ENCODE measurements at places on chromosomes 7 and 10.

DNA sequence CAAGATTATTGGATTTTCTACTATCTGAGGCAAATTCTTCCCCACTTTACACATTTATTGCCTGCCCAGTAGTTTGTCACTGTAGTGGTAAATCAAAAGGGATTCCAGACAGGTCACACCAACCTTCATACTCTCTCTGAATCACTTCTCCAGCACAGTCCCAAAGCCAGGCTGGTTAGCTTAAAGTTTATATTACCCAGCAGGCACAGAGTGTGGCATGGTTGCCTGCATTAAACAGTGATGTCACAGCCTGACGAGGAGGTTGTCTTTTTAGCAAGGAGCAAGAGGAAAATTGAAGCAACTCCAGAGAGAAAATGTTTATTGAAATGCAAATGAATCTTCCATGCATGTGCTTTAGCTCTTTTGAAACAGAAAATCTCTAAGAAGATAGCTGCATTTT lies 375.5 kb upstream of the CELF2 start:
- DNase-seq: no peak

DNA sequence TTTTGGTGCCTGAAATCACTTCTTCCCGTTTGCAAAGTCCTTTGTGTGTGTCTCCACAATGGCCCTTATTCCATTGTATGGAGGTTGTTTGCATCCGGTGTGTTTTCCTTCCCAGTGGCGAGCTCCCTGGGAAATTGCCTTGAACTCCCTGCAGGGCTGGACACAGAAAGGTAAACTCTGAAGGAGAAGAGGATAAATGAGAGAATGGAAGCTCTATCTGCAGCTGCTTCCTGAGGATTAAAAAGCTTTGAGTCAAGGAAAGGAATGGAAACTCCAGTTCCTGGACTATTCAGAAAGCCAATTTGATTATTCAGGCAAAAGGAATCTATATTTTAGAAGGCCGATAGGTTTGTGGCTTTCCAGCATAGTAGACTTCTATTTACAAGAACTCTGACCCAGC lies 4.4 kb upstream of the GRK5 start:
- no peak for DNase-seq

DNA sequence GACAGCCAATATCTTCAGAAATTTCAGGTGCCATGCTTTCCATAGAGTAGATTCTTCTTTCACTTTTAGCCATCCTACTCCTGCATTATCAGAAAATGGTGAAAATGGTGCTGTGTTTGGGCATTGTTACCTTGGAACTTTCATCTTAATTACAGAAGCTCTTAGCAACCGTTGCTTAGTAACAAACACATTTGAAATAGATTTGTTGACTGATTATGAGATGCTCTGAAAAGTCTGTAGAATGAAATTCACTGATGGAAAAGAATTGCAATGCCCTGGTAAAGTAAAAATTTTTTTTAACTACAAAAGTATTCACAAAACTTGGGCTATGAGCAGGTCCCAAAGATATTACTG lies 249.3 kb upstream of the NEBL start:
- DNase-seq: no peak

- no peak for DNase-seq
Observed at GRCh38 chr7:12174931-12175330, 36.2 kb upstream of the TMEM106B start.

- DNase-seq: no peak
Observed at GRCh38 chr7:155800741-155801267, 11.5 kb downstream of the SHH start.

DNA sequence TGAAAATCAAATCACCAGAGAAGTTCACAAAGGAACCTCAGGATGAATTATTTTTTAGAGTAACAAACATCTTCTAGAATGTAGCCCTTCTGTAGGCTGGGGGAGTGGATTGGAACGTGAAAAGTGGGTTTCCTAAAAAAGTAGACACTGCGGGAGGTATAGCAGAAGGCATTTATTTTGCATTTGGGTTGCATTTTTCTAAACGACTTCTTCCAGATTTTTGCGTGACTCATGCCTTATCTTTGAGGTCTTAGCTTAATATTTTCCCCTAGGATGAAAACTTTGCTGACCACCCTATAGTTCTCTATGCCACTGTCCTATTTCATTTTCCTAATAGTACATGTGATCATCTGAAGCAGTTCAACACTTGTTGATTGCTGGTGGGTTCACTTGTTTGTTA lies 112.7 kb upstream of the JCAD start:
- DNase-seq: no peak

GRCh38 chr7:109094-109493 lies 83.3 kb upstream of the FAM20C start:
- DNase-seq: no peak

DNA sequence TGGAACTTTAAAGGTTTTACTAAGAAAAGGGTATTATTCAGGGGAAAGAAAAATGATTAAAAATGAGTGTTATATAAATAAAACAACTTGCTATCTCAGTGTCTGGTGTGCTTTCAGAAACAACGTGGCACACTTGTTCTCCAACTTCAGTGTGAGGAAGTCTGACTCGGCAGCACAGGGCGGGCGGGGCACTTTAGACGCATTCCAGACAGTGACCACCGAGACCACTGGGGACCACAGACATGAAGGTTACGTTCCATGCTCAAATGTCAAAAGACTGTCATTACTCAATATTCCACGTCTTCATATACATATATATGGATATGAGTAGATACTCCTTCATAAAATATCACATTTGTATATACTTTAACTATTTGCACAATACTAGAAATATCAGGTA lies 87.0 kb downstream of the LARP4B start:
- no peak for DNase-seq

GRCh38 chr7:127598318-127598717 lies 4.8 kb downstream of the FSCN3 start:
- peak; percentile 37 for DNase-seq

DNA sequence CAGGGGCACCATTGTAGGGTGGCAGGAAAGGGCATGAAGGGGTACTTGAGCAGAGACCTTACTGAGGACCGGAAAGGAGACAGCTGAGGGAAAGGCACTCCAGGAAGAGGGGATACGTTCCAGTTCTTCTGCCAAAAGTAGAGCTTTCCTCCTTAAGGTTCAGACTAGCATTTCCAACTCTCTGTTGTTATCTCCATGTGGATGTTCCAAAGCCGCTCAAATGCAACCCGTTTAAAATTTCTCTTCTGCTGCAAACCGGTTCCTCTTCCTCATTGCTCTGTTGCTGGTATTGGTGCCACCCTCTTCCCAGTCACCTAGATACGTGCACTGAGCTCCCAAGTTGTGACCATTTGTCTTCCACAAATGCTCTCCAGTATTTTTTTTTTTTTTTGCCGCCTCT lies 47.5 kb downstream of the TMEM209 start:
- DNase-seq: no peak

DNA sequence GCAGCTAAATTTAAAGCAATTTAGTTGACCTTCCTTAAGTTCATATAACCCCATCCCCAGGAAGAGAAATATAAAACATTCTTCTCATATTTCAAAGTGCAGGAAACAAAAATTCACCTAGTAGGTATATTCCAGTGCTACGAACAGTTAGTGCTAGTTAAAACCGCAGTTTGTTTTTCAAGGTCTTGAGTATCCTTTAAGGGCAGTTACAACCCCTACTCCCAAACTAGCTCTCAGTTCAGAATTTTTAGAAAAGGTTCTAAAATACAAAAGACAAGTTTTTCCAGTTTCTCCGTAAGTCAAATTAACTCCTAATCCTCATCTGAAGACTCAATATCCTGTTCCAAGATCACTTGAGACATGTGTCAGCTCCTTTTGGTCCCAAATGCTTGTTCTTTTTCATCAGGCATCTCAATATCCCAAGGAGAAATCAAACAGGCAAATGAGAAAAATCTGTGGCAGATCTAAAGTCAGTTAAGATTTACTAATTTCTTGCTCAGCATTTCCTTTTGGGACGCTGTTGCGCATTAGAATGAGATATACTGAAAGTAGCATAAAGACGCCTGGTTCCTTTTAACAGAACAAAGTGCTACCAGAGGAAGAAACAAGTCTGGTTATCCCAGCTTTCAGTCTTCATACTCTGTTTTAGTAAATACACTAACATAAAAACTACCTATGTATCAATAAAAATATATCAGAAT lies 51.8 kb downstream of the ARHGAP12 start:
- DNase-seq: no peak

GRCh38 chr7:100353685-100354330 lies 4.1 kb upstream of the PILRB start:
- DNase-seq: no peak

DNA sequence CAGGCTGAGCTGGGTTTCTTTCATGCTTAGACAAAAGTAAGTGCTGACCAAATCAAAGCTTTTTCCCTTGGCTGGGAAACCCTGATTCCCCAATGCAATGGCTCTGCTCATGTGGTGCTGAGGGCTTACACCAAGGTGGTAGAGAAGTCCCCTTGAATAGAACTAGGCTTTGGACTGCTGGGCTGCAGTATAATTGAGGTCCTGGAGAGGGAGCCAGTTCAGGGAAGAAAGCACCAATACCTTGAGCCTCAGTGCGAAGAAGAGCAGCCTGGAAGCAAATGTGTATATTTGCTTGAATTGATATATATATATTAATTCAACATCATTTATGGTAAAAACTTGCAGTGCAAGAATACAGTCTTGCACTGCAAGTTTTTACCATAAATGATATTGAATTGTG lies 391.1 kb downstream of the RPS24 start:
- DNase-seq: no peak

DNA sequence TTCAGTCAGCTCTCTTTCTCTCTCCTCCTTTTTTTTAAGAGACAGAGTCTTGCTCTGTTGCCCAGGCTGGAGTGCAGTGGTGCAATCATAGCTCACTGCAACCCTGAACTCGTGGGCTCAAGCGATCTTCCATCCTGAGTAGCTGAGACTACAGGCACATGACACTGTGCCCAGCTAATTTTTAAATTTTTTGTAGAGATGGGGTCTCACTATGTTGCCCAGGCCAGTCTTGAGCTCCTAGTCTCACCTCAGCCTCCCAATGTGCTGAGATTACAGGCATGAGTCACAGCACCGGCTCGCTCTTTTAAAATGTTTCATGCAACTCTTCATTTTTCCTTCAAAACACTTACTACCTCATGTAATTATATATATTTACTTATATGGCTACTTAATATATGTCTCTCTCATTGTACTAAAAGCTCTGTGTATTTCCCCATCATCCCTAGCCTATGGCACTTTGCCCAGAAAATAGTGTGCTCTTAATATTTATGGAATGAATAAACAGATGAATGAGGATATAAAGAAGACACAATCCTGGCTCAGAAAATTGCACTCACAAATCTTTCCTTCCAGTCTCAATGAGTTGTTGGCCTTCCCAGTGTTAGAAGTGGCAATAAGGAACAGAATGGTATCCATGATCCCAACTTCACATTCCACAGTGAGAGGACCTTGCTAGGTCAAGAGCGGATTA lies 33.9 kb downstream of the EBLN1 start:
- DNase-seq: no peak

DNA sequence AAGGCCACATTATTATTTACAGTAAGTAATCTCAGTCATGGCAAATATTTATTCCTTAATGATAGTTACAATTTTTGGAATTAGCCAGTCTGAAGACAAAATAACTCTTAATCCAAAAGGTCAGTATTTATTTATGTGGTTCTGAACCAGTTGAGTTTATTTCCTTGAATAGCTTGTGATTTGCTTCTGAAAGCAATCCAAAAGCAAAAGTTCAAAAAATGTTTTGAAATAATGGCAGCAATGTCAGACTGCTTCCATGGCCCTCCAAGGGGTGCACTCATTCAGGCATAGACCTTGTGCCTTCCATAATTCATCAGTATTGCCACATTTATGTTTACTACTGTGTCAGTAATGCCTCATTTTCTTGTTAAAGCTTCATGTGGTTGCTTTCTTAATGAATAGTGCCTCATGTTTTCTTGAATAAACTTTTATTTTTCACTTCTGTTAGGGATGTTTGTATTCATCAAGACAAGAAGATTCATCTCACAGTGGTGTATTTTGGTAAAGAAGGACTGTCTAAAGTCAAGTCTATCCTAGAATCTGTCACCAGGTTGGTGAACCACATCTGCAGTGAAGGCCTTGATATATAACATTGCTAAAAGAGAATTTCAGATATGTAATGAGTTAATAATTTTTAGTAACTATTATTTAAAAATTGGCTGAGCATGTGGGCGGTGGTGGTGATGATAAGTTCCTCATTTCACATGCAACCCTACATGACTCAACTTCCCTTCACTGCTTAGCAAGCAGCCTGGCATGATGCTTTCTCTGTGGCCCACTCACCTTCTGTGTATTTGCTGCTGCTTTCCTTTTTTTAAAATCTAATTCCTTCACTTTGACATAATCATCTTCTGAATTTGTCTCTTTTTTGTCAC lies 22.0 kb downstream of the CSGALNACT2 start:
- no peak for DNase-seq

DNA sequence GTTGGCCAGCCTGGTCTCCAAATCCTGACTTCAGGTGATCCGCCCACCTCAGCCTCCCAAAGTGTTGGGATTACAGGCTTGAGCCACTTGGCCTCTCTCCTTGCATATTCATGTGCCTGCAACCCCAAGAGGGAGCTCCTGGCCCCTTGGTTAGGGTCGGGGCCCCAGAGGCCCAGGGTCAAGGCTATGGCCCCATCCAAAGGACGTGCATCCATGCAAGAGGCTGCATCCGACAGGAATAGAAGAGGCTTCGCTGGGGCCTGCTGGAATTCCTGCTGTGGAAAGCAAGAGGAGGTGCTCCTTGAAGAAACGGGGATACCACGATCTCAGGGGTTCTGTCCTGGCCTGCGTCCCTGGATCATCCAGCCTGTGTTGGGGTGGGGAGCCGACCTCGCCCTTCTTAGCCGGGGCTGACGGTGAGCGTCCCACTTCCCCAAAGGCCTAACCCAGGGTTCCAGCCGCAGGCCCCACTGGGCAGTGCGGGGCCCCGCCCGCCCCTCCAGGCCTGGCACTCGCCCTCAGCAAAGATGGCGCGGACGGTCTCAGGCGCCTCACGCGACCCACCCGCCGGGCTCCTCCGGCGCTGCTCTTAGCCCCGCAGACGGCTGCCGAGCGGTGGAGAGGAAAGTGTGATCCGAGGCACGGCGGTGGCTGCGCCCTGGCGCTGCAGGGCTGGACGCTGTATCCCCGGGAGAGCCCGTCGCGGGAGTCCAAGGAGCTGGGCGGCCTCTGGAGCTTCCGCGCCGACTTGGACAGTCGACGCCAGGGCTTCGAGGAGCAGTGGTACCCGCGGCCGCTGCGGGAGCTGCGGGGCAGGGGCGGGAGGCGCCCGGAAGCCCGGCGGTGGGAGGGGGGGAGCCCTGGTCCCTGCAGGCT lies 54.7 kb downstream of the ZNF727 start:
- DNase-seq: no peak

DNA sequence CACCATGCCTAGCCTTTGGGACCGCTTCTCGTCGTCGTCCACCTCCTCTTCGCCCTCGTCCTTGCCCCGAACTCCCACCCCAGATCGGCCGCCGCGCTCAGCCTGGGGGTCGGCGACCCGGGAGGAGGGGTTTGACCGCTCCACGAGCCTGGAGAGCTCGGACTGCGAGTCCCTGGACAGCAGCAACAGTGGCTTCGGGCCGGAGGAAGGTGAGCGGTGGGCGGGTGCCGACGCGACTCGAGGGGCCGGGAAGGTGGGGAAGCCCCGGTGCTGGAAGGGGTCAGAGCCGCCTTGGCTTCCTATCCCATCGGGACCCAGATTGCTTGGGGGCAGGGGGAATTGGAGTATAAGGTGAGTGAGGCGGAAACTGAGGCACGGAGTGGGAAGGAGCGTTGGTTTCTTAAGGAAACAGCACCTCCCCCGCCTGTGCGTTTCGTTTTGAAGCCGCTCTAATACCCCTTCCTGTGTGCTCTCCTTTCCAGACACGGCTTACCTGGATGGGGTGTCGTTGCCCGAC lies 547 bp downstream of the DDIT4 start:
- no peak for DNase-seq
